ENCODE measurements at places on chromosomes 5 and 9. TPM values are rescaled to one million over a fixed set of nuclear protein-coding genes. Genes with fewer than 3 reads are reported as not detected.

DNA sequence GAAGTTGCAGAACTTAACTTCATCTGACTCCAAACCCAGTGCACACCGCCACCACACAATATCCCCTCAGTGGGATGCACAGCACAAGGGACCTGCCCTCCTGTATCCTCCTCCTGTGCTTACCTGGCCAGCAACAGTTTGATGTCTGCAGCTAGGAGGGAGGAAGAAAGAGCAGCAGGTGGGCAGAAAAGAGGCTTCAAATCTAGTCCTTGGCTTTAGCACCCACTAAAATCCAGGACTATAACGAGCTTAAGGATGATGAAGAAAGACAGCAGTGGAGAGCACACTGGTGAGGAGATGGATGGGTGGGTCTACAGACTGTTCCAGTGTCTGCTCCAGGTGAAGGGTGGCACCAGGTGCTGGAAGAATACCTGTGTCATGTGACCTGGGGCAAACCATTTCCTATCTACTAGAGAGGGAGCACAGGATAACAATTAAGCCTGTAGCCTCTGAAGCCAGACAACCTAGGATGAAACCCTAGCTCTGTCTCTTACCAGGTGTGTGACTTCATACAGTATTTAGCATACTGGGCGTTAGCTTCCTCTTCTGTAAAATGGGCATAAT is 100.0 kb downstream of the SH3TC2 start:
- no peak for DNase-seq

- DNase-seq = peak; percentile 53
Measured at GRCh38 chr9:35660966-35661415, 2.9 kb downstream of the CCDC107 start.

GRCh38 chr5:154366353-154366752 is 79.4 kb upstream of the SAP30L start:
- DNase-seq = peak; percentile 26

- peak; percentile 68 for DNase-seq
Measured at GRCh38 chr9:125805057-125805456, 57.9 kb downstream of the PBX3 start.

GRCh38 chr9:124054582-124055227 is 43.1 kb downstream of the LHX2 start:
- peak; percentile 94 for DNase-seq

- DNase-seq = peak; percentile 96
Measured at GRCh38 chr5:169161022-169161680, 139.8 kb downstream of the SLIT3 start.

GRCh38 chr5:54117957-54118356 is 192.4 kb downstream of the ARL15 start:
- no peak for DNase-seq

DNA sequence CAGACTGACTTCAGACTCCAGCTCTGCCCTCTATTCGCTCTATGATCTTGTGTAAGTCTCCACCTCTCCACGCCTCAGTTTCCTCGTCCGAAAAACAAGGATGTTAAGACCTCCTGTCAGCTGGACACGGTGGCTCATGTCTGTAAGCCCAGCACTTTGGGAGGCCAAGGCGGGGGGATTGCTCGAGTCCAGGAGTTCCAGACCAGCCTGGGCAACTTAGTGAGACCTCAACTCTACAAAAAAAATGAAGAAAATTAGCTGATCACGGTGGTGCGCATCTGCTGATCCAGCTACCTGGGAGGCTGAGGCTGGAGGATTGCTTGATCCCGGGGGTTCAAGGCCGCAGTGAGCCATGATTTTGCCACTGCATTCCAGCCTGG is 36.6 kb upstream of the GABRP start:
- DNase-seq = no peak

DNA sequence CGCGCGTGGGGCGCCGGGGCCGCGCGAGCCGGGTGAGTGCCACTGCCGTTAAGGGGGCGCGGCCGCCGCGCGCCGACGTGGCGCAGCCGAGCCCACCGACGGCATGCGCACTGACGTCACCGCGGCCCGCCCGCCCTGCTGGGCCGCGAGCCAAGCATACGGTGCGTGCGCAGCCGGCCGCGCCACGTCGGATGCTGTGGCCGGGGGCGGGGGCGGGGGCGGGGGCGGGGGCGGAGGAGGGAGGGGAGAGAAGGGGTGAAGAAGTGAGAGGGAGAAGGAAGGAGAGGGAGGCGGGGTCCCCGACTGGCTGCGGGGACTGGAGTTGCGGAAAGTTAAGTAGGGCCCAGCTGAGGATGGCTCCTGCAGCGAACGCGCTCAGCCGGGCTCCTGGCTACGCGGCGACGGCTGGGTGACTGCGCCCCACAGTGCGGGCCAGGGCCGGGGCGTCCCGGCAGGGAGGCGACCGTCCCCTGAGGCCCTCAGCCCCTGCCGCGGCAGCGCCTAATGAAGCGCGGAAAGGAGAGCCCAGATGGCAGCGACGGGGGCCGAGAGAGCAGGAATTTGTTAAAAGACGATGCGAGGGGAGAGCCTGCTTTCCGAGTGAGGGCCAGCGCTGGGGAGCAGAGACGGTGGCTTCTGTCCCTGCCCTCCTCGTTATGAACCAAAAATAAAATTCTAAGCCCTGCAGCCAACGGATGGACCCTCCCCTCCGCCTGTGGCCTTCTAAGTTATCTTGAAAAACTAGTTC is at the start of gene DAP:
DAP (minus strand) TSS at position 50 of the 748 bp plus-strand sequence. CDS start 166 bp downstream, outside the sequence.
- DNase-seq = peak; percentile 92

GRCh38 chr5:13783726-13784125 is 160.8 kb downstream of the DNAH5 start:
- peak; percentile 66 for DNase-seq

- DNase-seq = no peak
Measured at GRCh38 chr5:165981671-165982070, 2309.8 kb upstream of the WWC1 start.

- peak; percentile 60 for DNase-seq
Measured at GRCh38 chr9:120946259-120946658, 19.7 kb upstream of the TRAF1 start.

DNA sequence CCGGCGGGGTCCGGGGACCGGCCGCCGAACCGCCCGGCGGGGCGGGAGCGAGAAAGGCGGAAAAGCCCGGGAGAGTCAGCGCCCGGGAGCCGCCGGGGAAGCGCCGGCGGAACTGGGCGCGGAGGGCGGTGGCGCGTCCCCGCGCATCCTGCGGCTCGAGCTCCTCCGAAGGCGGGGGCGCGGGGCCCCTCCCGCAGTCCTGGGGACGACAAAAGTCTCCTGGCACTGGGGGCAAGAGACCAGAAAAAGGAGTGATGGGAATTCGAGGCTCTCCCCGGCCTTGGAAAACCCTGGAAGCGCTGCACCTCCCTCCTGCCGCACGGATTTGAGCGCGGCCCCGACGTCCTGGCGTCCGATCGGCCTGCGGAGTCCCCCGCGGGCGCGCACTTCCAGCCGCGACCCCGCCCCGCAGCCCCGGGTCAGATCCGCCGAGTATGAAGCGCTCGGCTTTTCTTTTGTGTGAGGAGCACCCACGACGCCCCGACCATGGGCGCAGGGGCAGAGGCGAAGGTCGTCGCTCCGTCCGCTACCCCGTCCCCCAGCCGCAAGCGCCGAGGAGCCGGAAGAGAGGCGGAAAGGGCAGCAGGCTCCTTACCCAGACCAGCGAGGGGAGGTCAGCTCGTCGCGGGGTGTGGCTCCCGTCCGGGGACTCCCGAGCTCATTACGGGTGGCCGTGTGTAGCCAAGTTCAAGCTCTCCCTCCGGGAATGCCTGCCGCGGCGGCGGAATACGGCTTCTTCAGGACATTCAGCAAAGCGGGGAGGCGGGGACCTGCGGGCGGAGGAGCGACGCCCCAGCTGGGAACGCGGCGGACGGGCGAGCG is at the start of gene EPB41L4A:
EPB41L4A (minus strand) TSS at position 114 of the 822 bp plus-strand sequence. CDS start 238 bp downstream, outside the sequence.
- DNase-seq = peak; percentile 40

- DNase-seq = no peak
Measured at GRCh38 chr5:19859020-19859419, 129.0 kb downstream of the CDH18 start.

GRCh38 chr9:101925498-101925897 is 187.1 kb upstream of the GRIN3A start:
- no peak for DNase-seq

- DNase-seq = no peak
Measured at GRCh38 chr5:108810717-108811116, 63.0 kb downstream of the FER start.

GRCh38 chr5:149930749-149931574 is 13.6 kb downstream of the PDE6A start:
- DNase-seq = no peak

The CARTPT gene
- total RNA-seq = not detected

The TLX3 gene
- total RNA-seq = not detected

The AMACR gene
- total RNA-seq = 22.3 TPM

The ASS1 gene
- 216 TPM for total RNA-seq
